ENCODE measurements at places on chromosomes 7 and 10.
A peak's percentile ranks its signal among the peaks of the same experiment; 100 is the strongest.

- no peak for DNase-seq
Measured at GRCh38 chr10:47402641-47403301, 18.7 kb upstream of the ZNF488 start.

GRCh38 chr7:12620371-12620770 lies 49.9 kb downstream of the SCIN start:
- no peak for DNase-seq

DNA sequence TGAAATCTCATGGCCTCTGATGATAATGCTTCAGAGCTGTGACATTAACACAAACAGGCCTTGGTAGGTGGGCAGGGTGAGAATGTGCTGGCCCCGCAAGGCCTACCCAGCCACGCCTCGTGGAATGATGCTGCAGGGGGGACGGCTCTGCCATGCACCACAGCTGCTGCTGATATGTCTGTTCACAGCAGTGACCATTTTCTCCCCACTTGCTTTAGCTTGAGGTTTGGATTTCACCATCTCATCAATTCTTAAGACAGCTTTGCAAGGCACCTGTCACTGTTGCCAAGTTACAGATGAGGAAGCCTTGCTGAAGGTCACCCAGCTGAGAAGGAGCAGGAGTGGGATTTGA lies 128.3 kb downstream of the PTPN20 start:
- DNase-seq = no peak

DNA sequence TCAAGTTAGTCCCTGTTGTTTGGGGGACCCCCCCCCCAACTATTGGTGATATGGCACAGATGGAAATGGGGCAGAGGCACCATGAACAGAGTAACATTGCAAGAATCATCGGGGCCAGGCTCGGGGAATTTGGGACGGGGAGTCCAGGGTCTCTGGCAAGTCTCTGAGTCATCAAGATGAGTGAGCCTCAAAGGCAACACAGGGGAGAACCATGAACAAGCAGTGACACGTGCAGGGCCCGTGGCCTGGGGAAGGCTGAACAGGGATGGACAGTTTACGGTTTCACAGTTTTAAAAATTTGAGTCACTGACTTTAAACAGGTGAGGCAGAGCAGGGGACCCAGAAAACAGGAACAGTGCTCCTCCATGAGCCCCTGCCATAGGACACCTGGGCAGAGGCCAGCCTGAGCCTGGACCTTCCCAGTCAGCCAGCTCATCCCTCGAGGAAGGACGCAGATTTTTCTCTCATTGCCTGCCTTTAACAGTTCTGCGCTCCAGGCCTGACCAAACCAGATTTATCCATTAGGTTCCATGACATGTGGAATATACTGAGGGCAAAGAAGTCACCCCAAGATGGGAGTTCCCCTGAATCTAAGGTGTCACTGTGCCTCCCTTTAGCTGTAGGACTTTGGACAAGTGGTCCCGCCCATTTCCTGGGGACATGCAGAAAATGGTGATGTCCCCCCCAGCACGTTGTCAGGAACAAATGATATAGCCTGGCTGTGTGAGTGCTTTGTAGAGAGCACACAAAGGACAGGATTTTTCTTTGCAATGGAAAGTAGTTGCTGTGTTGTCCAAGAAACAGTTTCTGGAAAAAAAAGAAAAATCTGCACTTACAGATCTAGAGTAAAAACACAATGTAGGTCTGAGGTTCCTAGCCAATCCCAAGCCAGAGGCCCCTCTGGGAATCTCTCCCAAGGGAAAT lies 23.8 kb downstream of the CHST15 start:
- no peak for DNase-seq

GRCh38 chr7:29416276-29416937 lies 147.2 kb upstream of the PRR15 start:
- no peak for DNase-seq

GRCh38 chr10:80493522-80494051 lies 39.5 kb downstream of the TSPAN14 start:
- peak; percentile 58 for DNase-seq

- DNase-seq = no peak
Measured at GRCh38 chr10:78433766-78434535, 400.3 kb downstream of the RPS24 start.

DNA sequence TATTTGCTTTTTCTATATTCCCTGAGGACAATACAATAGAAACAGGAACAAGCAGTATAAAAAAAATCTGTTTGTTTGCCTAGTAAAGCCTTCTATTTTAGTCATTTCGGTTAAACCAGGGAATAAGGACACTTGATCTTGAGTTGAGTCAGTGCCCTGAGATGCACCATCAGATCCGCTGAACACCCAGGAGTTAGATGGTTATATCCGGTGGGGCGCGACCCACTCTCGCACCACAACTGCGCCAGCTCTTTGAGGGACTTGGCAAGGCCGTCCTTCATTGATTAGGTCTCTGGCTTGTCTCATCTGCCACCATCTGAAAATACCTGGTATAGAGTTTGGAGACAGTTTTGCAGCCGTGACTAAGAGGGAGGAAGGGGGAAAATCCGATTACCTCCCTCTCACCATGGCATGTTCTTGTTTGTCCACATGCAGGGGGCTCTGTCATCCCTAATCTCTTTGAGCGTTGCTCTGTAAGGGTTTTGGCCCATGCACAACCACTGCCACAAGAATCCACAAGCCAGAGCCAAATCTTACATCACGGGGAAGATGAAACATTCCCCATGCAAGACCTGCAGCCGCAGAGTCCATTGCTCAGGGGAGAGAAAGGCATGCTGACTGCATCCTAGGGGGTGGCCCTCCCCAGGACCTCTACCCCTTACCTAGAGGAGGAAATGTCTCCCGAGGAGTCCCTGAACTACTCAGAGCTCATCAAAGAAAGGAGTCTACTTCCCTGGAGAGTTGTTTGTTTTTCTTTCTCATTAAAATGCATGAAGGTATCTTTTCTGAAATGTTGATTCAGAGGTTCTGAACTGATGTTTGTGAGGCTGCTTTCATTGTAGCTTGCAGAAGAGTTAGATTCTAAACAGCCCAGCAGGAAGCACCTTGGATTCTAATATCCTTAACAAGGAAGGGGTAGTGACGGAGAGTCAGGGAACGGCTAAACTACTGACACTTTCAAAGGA lies 101.6 kb upstream of the FAM171A1 start:
- no peak for DNase-seq

GRCh38 chr7:80277434-80278427 lies 143.1 kb downstream of the GNAI1 start:
- no peak for DNase-seq

- DNase-seq = no peak
Measured at GRCh38 chr10:89390476-89391225, 1.8 kb upstream of the IFIT1 start.

- DNase-seq = no peak
Measured at GRCh38 chr7:2604608-2605174, 27.1 kb upstream of the TTYH3 start.

DNA sequence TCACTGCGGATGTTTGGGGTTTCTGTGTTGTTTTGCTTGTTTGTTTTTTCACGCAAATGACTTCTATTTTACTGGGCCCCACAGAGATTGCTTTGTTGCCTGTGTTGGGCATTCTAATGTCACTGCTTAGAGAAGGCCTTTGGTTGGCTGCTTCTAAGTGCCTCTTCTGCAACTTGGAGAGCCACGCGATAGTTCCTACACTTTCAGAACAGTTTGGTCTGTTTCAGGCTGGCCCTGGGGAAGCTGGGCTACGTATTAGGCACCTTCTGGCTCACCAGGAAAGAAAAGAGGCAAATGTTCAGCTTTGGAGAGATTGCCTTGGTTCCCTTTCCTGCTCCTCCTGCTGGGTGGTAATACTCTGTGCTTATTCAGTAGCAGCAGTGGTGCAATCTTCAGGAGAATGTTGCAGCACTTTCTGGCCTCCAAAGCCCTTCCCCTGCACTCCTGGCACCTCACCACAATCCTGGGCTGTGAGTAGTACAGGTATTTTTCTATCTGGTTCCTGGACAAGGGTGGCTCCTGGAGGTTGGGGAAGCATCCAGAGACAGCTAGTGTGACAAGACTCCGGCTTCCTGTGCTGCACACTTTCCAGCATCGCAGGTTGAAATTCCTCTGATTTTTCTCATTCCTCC lies 1.2 kb downstream of the ANTXRL start:
- no peak for DNase-seq

All from central memory CD4-positive, alpha-beta T cell (primary cell).